ENCODE measurements at places on chromosomes 6 and 20. TPM values are rescaled to one million over a fixed set of nuclear protein-coding genes. Genes with fewer than 3 reads are reported as not detected.

GRCh38 chr6:120894077-120894476, 440.2 kb downstream of the TBC1D32 start:
- no peak overlapping the region for H3K4me3 ChIP-seq
- peaks cover 3% of the 10 kb centered on the region for H3K36me3 ChIP-seq
- no peaks in the 10 kb centered on the region for H3K27me3 ChIP-seq

DNA sequence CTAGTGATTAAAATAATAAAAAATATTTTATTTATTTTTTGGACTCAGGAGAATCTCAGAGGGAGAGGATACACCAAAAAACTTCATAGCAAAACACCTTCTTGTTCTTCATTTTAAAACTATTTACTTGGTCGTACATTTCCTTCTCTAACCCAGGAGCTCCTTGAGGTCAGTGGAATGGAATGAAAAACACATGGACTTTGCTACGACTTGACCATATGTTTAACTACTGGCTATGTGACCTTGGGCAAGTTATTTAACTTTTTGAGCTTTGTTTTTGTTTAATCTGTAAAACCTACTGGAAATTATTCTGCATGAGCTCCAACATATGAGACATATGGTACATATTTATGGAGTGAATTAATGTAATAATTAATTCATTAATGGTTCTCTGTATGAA, 1005.5 kb upstream of the CITED2 start:
- no peaks in the 10 kb centered on the region for H3K36me3 ChIP-seq
- H3K4me3 ChIP-seq: no peak overlapping the region
- peaks cover 1% of the 10 kb centered on the region for H3K27me3 ChIP-seq
- no peak for DNase-seq

DNA sequence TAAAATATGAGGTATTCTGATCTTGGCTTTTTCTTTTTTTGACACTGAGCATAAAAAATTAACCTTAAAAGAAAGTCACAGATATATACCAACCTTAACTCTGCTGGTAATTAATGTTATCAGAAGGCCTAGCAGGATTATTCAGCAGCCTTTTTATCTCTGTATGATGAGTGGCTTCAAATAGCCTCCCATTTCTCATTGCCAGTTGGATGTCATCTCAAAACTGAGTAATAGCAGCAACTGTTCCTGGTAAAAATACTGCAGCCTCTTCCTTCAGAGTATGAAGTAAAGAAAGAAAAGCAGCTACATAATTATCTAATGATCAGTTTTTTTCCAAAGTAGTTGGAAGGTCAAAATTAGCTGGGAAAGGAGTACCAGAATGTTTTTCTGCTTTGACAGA, 24.9 kb upstream of the HDGFL1 start:
- no peaks in the 10 kb centered on the region for H3K4me1 ChIP-seq
- H3K27me3 ChIP-seq: no peaks in the 10 kb centered on the region
- no peak overlapping the region for H3K27ac ChIP-seq
- H3K4me3 ChIP-seq: no peak overlapping the region
- DNase-seq: no peak

DNA sequence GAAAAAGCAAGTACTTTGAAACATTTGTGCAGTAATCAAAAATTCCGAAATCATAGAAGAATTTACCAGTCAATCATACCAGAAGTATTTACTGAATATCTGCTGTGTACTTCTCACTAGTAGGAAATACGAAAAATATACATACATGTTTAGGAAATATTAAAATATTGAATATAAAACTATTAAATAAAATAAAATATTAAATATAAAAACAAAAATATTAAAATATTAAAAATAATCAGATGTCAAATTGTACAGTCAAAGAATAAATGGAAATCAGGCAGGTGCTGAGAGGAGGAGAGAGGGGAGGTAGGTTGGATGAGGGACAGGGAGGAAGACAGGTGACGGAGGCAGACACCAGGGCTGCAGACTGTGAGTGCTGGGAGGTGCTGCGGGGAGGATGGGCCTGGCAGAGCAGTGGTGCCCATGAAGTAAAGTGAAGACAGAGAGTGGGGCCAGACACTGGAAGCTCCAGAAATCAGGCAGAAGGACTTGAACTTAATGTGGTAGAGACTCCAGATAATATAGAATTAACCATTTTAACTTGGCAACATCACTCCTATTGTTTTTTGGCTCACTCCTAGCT, 55.9 kb downstream of the PRKN start:
- no peaks in the 10 kb centered on the region for H3K36me3 ChIP-seq
- H3K4me3 ChIP-seq: no peak overlapping the region
- no peaks in the 10 kb centered on the region for H3K4me1 ChIP-seq
- no peak for DNase-seq

GRCh38 chr6:111468329-111469012, 14.5 kb downstream of the REV3L start:
- H3K4me1 ChIP-seq: peaks cover 36% of the 10 kb centered on the region
- no peaks in the 10 kb centered on the region for H3K27me3 ChIP-seq

- no peaks in the 10 kb centered on the region for H3K36me3 ChIP-seq
- H3K27me3 ChIP-seq: no peaks in the 10 kb centered on the region
- no peak overlapping the region for H3K27ac ChIP-seq
- H3K4me1 ChIP-seq: peaks cover 9% of the 10 kb centered on the region
Measured at GRCh38 chr6:52553719-52554118, 23.1 kb downstream of the TRAM2 start.

DNA sequence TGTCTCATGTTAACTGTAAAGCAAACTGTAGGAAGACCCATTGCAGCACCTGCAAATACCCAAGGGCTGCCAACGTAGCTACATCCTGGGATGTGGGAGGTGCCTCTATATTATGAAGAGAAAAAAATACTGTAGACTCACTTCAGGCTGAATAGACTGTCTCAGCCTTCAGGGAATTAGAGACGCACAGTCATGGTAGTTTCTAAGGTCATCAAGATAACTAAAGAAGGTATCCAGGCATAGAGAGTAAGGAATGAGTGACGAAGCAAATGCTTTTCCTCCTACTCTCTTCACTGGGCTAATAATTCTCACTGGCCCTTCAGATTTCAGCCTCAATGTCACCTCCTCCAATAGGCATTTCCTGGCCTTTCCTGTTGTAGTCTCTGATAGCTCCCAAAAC, 121.6 kb upstream of the ECI2 start:
- no peaks in the 10 kb centered on the region for H3K4me1 ChIP-seq
- no peak for DNase-seq
- no peak overlapping the region for H3K27ac ChIP-seq
- H3K4me3 ChIP-seq: no peak overlapping the region
- H3K27me3 ChIP-seq: no peaks in the 10 kb centered on the region

- no peaks in the 10 kb centered on the region for H3K27me3 ChIP-seq
- DNase-seq: no peak
- H3K36me3 ChIP-seq: no peaks in the 10 kb centered on the region
- no peak overlapping the region for H3K4me3 ChIP-seq
- H3K27ac ChIP-seq: no peak overlapping the region
Measured at GRCh38 chr6:18742406-18742805, 355.3 kb downstream of the RNF144B start.

- no peaks in the 10 kb centered on the region for H3K4me1 ChIP-seq
- H3K27me3 ChIP-seq: peaks cover 1% of the 10 kb centered on the region
- no peak overlapping the region for H3K27ac ChIP-seq
- H3K4me3 ChIP-seq: no peak overlapping the region
Measured at GRCh38 chr6:141641406-141641805, 491.3 kb upstream of the GJE1 start.

- no peak for DNase-seq
- H3K4me3 ChIP-seq: no peak overlapping the region
- no peak overlapping the region for H3K27ac ChIP-seq
Measured at GRCh38 chr6:10391799-10392198, 23.1 kb downstream of the TFAP2A start.

Gene PRKN
- total RNA-seq: 0.82 TPM

Gene SLC17A2
- total RNA-seq: not detected
